ENCODE measurements at places on chromosomes 5 and 9. TPM values are rescaled to one million over a fixed set of nuclear protein-coding genes. Genes with fewer than 3 reads are reported as not detected.
A peak's percentile ranks its signal among the peaks of the same experiment; 100 is the strongest.

- DNase-seq, result no peak
Measured at GRCh38 chr9:132986114-132986513, 7.6 kb downstream of the GFI1B start.

DNA sequence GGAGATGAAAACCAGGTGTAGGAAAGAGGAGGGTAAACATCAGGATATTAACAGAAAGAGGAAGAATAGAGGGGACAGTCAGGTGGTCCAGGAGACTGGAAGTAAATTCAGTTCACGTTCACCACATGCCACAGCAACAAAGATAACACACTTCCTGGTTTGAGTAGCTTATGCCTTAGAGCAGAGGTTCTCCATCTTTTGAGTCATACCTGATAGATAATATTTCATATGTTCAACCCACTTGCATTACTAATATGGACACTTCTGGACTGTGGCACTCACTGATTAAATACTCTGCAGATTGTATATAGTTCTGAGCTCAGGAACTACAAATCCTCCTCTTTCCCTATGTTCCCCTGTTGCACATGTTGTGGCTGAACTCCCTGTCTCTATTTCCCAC lies 179.9 kb upstream of the NR3C1 start:
- DNase-seq, result no peak

GRCh38 chr5:159786901-159787691 lies 129.2 kb upstream of the ADRA1B start:
- peak; percentile 89 for DNase-seq

- DNase-seq, result no peak
Measured at GRCh38 chr5:168885324-168886120, 306.4 kb upstream of the PANK3 start.

The CORO2A gene
- 8.3 TPM for polyA plus RNA-seq

DNA sequence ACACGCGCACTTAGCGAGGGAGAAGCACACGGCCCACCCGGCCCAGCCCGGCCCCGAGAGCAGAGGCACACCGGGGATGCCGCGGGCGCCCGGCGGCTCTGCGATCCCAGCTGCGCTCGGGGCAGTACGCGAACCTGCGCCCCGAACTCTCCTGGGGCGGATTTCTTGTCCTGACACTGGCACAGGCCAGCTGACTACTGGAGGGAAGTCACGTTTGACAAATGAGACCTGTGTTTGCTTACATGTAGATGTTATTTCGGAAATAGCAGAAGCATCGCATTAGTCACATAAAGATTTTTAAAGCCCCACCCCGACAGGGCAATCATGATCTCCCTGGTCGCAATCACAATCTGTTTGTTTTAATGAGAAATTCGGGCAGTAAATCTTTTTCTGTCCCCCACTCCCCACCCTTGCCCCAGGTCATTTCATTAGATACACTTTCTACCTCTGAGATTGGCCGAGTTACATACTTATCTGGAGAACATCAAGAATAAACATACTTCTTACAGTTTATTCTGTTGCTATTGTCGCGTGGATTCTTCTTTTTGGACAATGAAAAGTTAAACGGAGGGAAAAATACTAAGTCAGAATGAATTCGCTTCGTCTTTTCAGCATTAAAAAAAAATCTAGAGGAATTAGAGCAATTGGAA lies 518.9 kb downstream of the CTNND2 start:
- DNase-seq, result no peak

DNA sequence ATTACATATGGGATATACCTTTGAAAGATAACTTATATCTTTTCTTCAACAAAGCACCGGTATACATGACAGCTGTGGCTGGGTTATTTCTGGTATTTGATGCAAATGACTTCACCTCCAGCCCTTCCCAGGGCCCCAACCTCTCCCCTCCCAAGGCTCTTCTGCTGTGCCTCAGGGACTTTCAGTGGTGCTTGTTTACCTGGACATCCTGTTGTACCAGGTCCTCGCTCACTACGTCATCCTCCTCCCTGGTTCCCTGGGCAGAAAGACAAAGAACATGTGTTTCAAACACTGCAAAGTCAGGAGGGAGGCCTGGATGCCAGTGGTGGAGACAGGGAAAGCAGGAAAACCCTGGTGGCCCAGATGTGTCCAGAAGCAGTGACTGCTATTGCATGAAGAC lies 23.4 kb downstream of the ANXA6 start:
- no peak for DNase-seq

DNA sequence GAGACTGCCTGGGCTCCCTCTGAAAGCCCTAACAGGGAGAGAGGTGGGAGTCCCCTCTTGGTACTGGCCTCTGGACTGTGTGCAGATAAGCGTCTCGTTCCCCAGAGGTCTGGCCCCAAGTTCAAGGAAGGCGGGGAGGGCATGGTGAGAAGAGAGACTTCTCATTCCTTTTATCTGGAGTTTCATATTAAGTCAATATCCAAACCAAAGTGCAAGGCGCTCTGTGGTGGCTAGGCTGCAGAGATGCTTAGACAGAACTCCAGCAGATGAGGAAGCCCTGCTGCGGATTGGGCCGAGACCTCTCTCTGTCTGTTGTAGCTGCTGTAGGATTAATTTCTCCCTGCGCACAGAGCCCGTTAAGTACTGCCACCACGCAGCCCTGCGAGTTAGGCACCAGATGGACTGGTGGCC lies 16.0 kb downstream of the MVB12B start:
- DNase-seq, result no peak

GRCh38 chr5:74414228-74414627 lies 226.3 kb downstream of the ENC1 start:
- DNase-seq, result no peak

The OSMR gene
- polyA plus RNA-seq, result 4.6 TPM

GRCh38 chr5:123099514-123100151 lies 10.6 kb downstream of the PRDM6 start:
- DNase-seq, result peak; percentile 82

DNA sequence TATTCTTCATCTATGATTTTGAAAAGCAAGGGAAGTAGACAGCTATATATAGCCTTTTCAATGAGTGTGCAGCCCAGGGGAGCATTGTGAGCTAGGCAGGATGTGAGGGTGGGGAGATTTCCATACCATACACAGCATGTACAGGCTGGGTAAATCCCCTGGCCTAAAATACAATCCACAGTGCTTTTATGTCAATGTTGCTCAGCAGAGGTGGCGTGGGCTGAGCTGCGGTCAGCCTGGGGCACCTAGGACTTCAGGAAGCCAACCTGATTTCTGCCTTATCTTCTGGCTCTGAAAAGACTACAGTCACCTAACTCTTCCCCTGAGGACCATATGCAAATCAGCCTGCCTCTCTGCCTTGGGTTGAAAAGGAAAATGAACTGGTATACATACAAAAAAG lies 6.3 kb upstream of the GARIN3 start:
- DNase-seq, result no peak

DNA sequence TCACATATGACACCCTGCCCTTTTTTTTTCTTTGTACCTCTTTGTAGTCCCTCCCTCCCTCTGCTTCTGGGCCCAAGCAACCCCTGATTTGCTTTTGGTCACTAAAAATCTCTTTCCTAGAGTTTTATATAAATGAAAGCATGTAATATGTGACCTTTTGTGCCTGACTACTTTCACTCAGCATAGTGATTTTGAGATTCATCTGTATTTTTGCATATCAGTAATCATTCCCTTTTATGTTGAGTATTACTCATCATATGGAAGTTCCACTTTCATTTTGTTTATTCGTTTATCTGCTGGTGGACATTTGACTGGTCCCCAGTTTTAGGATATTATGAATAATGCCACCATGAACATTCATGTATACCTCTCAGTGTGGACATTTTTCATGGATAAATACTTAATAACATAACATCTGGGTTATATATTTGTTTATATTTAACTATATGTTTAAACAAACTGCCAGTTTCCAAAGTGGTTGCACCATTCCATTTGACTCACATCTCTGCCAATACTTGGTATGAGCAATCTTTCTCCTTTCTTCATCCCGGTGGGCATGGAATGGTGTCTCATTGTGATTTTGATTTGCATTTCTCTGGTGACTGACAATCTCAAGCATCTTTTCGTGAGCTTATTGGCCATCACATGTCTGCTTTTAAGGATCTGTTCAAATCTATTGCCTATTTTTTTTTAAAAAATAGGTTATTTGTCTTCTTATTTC lies 115.7 kb upstream of the S1PR3 start:
- no peak for DNase-seq

GRCh38 chr5:67746103-67746502 lies 469.5 kb upstream of the PIK3R1 start:
- no peak for DNase-seq

GRCh38 chr9:79880626-79881025 lies 308.9 kb downstream of the TLE4 start:
- no peak for DNase-seq

DNA sequence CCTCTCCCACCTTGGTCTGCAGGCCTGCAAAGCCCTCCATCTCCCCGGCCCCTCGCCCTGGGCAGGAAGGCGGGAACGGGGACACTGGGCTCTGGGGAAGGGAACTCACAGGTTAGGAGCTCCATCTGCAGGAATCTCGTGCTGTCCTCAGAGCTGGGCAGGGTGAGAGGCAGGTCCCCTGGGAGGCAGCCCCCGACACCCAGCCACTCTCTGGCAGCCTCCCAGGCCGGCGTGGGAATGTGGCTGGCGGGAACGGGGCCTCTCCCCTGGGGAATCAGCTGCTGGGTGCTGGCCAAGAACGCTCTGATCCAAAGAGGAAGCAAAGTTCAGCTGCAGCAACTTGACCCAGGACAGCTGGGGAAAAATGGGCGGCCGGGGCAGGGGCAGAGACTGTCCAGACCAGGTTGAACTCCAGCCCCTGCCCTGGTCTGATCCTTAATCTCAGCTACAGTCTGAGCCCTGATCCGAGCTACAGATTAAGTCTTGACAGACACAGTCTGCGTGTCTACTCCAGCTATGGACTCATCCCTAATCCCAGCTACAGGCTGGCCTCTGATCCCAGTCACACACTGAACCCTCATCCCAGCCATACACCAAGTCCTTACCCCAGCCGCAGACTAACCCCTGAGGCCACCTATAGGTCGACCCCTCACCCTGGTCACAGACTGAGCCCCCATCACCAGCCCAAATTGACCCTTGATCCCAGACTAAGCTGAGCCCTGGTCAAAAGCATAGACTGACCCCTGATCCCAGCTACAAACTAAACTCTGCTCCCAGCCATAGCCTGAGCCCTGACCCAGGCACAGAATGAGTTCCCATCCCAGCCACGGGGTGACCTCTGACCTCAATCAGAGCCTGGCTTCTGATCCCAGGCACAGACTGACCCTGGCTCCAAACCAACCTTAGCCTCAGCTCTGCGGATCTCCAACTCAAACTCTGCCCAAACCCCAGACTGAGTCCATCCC lies 37.3 kb upstream of the EGFL7 start:
- peak; percentile 92 for DNase-seq

DNA sequence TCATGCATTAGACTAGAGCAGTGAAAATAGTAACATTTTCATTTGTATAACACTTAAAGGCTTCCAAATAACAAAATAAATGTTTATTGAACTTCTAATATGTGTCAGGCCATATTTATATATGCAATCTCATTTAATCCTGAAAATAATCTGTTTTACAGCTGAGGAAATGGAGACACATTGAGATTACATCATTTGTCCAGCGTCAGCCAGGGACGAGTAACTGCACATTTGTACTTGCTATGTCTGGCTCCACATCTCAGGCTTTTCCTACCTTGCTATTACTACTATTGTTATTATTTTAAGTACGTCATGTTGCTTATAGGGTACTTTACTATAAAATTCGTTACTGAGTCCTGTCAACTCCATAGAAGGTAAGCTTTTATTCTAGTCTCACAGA lies 3.8 kb upstream of the C9 start:
- no peak for DNase-seq

The PCDHGA7 gene
- polyA plus RNA-seq, result 2.1 TPM

- peak; percentile 84 for DNase-seq
Measured at GRCh38 chr9:69174616-69175463, 763 bp downstream of the TJP2 start.

DNA sequence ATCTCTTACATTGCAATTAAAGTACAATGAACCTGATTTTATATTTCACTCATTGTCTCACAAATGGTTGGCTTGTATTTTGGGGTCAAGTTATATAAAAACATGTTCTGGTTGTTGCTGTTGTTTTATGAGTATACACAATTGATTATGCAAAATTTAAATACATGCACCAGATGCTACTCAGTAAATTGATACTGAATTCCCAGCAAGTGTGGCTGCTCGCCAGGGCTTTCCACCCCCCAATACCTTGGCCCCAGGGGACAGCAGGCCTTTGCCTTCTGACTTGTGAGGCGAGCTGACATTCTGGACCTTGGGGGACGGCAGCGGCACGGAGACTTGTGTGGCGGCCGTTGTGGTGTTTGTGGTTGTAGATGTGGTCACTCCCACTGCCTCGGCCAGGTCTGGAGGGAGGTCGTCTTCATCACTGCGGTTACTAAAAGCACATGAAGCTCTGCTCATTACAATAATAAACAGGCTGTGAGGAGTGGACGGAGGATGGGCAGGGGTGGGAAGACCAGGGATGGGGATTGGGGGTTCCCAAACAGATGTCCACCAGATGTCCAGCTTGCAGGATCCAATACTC lies 27.0 kb upstream of the FRRS1L start:
- DNase-seq, result no peak

GRCh38 chr9:99134893-99135341 lies 30.0 kb downstream of the TGFBR1 start:
- DNase-seq, result no peak

DNA sequence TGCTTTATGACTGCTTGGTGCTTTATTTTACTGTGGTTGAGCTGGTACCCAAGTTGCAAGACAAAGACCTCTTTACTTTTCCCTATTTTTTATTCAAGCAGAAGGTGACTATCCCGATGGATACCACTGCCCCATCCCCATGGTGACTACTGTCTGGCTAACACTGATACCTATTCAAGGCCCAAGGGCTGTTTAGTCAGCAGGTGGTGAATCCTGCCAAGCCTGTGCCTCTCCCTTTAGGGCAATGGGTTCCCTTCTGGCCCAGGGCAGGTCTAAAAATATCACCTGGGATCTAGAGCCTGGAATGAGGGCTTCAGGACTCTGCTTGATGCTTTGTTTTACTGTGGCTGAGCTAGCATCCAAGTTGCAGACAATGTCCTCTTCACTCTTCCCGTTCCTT lies 510.0 kb upstream of the GRAMD2B start:
- no peak for DNase-seq

DNA sequence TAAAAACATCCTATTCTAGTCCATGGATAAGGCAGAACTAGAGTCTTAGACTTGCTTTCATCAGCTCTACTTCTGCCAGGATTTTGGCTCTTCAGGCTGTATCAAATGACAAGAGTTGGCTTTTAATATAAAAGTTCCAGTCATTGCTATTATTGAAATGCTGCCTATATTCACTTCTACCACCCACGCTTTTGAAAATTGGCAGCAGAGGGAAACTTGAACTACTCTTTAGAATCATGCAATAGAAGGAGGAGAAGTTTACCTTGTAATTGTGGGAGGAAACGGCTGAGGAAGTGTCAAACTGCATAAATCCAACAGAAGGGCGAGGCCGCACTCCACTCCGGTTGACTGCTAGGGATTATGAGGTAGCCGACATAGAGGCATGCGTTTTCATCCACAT lies 122.6 kb upstream of the BASP1 start:
- DNase-seq, result no peak

The SOX30 gene
- not detected for polyA plus RNA-seq
